ENCODE measurements at places on chromosomes 3 and 15. TPM values are rescaled to one million over a fixed set of nuclear protein-coding genes. Genes with fewer than 3 reads are reported as not detected.

The CHCHD6 gene
- polyA plus RNA-seq = 20.9 TPM

The TTLL13 gene
- polyA plus RNA-seq = 0.05 TPM

The UROC1 gene
- polyA plus RNA-seq = 0.03 TPM

The CADM2 gene
- 4.6 TPM for polyA plus RNA-seq

The PAQR9 gene
- polyA plus RNA-seq = 0.03 TPM

The CCDC33 gene
- polyA plus RNA-seq = 0.25 TPM

The FANCD2OS gene
- not detected for polyA plus RNA-seq

The MNS1 gene
- polyA plus RNA-seq = 2.0 TPM

The TEX55 gene
- not detected for polyA plus RNA-seq

All from urinary bladder (tissue), 4 donors.